ENCODE measurements at places on chromosomes 5 and 9. TPM values are rescaled to one million over a fixed set of nuclear protein-coding genes. Genes with fewer than 3 reads are reported as not detected.

LCN9 gene
- total RNA-seq = not detected

DNA sequence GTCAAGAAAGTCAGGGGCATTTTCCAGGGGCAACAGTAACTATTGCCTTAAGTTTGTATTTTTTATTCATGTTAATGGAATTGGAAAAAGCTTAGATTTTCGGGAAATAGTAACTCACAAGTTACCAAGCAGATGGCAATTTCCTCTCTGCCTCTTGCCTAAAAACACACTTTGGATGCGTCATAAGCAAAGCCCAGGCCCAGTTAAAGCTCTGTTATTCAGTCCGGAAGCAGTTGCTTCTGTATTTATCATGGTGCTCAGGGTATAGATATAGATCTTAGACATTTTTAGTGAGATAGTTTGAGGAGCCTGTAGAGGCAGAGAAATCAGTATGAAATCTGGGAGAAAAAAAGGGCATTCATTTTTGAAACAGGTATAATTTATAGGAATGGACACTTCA, 260.3 kb upstream of the TNC start:
- no peak for DNase-seq
- H3K4me3 ChIP-seq = no peak overlapping the region
- no peaks in the 10 kb centered on the region for H3K36me3 ChIP-seq
- no peaks in the 10 kb centered on the region for H3K27me3 ChIP-seq
- H3K27ac ChIP-seq = no peak overlapping the region

DNA sequence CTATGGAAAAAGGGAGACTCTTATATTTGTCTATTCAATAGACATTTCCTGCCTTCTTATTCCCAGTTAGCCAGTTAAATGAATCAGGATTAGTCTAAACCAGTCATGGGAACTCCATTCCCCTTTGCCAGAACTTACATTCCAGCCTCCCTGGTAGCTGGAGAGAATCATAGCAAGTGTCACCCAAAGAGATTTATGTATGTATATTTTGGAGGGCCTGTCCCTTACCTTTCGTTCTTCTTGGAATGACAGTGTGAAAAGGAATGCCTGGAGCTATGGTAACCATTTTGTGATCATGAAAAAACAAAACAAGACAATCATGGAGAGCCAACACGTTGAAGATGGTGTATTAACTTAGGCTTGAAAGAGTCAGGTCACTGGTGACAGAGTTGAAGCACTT, 627.7 kb downstream of the CCDC171 start:
- H3K4me1 ChIP-seq = no peaks in the 10 kb centered on the region
- no peak overlapping the region for H3K4me3 ChIP-seq
- DNase-seq = no peak
- no peak overlapping the region for H3K27ac ChIP-seq
- H3K27me3 ChIP-seq = no peaks in the 10 kb centered on the region

DNA sequence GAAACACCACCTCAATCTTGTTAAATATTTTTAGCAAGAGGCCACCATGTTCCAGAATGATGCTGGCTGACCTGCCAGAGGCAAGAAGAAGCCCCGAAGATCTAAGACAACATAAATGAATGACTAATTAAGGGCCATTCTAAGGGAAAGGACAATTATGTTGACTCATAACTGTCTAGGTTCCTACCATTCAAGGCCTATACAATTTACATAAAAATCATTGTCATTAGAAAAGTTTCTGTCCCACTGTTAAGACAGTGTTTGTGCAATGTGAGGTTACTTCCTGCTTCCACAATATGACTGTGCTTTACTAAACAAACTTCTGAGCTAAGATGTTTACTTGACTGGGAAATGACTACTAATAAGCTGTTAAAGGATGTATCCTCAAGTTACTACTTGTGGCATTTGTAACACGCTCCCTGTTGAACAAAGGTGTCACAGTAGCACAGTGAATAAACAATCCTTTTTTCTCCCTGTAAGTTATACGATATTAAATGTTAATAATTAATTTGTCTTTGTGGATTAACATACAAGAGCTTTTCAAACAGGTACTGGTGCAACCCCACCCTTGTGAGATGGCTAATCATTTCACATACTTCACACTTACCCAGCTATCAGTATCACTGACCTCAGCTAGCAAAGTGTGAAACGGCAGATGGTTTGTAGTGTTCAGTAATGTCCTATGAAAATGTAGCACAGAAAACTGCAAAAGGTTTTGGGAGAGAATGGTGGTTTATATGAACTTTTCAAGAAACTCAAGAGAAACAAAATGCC, 195.8 kb downstream of the EFNA5 start:
- H3K36me3 ChIP-seq = no peaks in the 10 kb centered on the region
- no peaks in the 10 kb centered on the region for H3K27me3 ChIP-seq
- no peak overlapping the region for H3K27ac ChIP-seq

DNA sequence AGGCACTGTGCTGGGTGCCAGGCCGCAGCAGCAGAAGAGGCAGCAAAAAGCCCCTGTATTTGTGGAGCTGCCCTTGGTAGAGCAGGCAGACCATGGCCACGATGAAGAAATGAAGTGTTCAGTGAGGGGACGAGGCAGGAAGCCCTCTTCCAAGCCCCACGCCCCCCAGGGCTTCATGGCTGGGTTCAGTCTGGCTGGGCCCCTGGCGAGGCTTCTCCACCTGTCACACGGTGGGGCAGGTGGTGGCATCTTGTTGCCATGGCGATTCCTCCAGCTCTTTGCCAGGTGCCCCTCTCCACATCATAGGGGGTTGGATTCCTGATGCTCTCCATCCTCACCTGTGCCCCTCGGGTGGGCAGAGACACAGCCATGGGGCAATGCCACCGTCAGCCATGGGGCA, 21.5 kb downstream of the ADGRD2 start:
- no peak overlapping the region for H3K4me3 ChIP-seq
- H3K27ac ChIP-seq = no peak overlapping the region
- H3K36me3 ChIP-seq = no peaks in the 10 kb centered on the region
- no peaks in the 10 kb centered on the region for H3K27me3 ChIP-seq

C9orf153 gene
- 0.35 TPM for total RNA-seq

GRCh38 chr5:75054134-75054930, 2.0 kb upstream of the GCNT4 start:
- peaks cover 14% of the 10 kb centered on the region for H3K4me1 ChIP-seq
- peak overlapping the region; percentile 73 for H3K27ac ChIP-seq
- H3K4me3 ChIP-seq = peak overlapping the region; percentile 72
- H3K36me3 ChIP-seq = no peaks in the 10 kb centered on the region
- peak; percentile 66 for DNase-seq

DNA sequence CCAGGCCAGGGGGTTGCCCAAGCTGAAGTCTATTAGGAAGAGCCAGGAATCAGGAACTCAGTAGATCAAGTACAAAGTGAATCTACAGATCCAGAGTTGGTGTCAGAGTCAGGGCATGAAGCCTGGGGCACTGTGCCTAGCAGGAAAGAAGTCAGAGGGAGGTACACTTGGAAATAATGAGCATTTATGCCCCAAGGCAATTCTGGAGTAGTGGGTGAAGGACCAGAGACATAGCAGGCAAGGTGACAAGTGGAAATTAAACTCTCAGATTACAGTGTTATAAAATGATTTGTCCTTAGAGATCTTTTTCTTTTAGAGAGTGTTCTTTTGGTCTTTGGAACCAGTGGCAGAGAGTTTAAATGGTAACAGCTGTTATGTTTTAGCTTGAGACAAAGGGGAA, 138.0 kb downstream of the ADAMTSL1 start:
- no peak overlapping the region for H3K4me3 ChIP-seq
- H3K36me3 ChIP-seq = no peaks in the 10 kb centered on the region
- no peaks in the 10 kb centered on the region for H3K27me3 ChIP-seq
- H3K4me1 ChIP-seq = no peaks in the 10 kb centered on the region
- DNase-seq = no peak

DNA sequence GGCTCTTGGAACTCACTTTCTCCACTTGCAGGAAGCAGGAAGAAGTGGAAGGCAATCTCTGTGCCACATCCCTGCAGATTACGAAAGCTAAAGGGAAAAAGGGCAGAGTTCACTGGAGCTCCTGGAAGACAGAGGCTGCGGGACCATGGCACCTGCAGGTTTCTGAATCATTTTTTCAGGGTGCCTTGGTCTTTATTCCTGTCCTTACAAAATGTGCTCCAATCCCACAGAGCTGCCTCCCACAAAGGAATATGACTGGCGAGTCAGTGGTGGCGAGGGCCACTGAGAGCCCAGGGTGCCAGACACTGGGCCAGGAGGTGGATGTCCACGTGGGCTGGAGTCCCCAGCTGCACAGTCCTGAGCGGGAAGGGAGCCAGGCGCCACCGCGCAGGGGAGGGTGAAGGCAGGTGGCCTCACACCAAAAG, 183.0 kb downstream of the FANCC start:
- no peaks in the 10 kb centered on the region for H3K36me3 ChIP-seq
- DNase-seq = no peak
- H3K4me3 ChIP-seq = no peak overlapping the region
- no peak overlapping the region for H3K27ac ChIP-seq
- H3K27me3 ChIP-seq = no peaks in the 10 kb centered on the region

ANKS6 gene
- 20.5 TPM for total RNA-seq

SEMA5A gene
- 0.20 TPM for total RNA-seq

GRCh38 chr9:119758241-119758640, 389.0 kb upstream of the BRINP1 start:
- no peak overlapping the region for H3K4me3 ChIP-seq
- H3K27ac ChIP-seq = no peak overlapping the region
- no peaks in the 10 kb centered on the region for H3K36me3 ChIP-seq

ADRB2 gene
- not detected for total RNA-seq

DNA sequence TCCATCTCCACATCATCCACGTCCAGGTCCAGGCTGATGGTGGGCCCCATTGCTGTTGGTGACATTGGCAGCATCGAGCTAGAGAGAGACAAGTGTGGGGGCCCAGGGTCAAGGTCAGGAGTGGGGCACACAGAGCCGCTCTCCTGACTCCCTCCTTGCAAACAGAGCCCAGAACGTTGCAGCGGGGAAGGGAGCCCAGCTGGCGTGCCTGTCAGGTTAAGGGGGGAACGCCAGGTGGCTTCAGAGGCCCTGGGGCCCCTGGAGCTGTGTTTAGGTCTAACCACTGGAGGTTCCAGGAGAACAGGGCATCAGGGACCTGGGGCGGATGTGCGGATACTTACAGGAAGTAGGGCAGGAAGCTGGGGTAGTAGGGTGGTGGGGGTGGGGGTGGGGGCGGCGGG, 7.5 kb downstream of the RNF44 start:
- DNase-seq = no peak
- no peaks in the 10 kb centered on the region for H3K27me3 ChIP-seq
- H3K27ac ChIP-seq = no peak overlapping the region
- H3K36me3 ChIP-seq = peaks cover 46% of the 10 kb centered on the region
- no peak overlapping the region for H3K4me3 ChIP-seq

GRCh38 chr5:122262103-122262502, 49.9 kb upstream of the SNCAIP start:
- DNase-seq = no peak
- H3K4me1 ChIP-seq = no peaks in the 10 kb centered on the region
- H3K27me3 ChIP-seq = no peaks in the 10 kb centered on the region
- H3K27ac ChIP-seq = no peak overlapping the region
- no peaks in the 10 kb centered on the region for H3K36me3 ChIP-seq

FOXD4L3 gene
- total RNA-seq = not detected

- peaks cover 66% of the 10 kb centered on the region for H3K4me1 ChIP-seq
- H3K4me3 ChIP-seq = no peak overlapping the region
- H3K27me3 ChIP-seq = no peaks in the 10 kb centered on the region
- no peaks in the 10 kb centered on the region for H3K36me3 ChIP-seq
- peak overlapping the region; percentile 67 for H3K27ac ChIP-seq
Observed at GRCh38 chr9:37988041-37988440, 81.0 kb downstream of the SHB start.

- no peaks in the 10 kb centered on the region for H3K27me3 ChIP-seq
- H3K36me3 ChIP-seq = peaks cover 27% of the 10 kb centered on the region
- H3K4me1 ChIP-seq = peaks cover 4% of the 10 kb centered on the region
- DNase-seq = no peak
- no peak overlapping the region for H3K27ac ChIP-seq
Observed at GRCh38 chr9:88477300-88477751, 57.7 kb upstream of the NXNL2 start.

DNA sequence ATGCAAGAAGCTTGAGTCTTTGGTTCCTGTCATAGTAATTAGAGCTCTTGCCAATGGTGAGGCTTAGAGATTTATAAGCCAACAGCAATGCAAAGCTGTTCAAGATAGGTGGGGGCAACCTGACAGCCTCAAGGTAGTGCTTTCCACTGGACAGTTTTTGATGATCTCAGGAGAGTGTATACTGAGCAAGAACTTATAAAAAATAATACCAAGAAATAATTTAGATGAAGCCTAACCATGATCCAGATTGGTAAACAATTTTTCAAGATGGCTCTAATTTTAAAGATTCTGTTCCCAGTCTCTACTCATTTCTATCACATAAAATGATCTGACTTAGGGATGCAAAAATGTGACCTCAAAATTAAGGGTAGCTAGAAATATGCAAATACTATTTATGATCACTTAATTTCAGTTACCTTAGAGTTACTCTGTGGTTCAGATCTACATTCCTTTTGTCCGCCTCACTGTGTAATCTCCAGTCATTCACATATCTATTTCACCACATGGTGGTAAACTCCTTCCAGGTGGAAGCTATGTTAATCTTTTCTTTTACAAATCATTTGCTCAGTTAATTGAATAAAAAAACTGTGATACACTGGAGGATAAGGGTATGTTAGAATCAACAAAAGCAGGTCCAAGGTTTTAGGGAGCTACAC, 1228.0 kb upstream of the C9orf72 start:
- H3K4me1 ChIP-seq = peaks cover 2% of the 10 kb centered on the region
- DNase-seq = no peak
- H3K27ac ChIP-seq = no peak overlapping the region
- no peaks in the 10 kb centered on the region for H3K36me3 ChIP-seq
- H3K4me3 ChIP-seq = no peak overlapping the region

DNA sequence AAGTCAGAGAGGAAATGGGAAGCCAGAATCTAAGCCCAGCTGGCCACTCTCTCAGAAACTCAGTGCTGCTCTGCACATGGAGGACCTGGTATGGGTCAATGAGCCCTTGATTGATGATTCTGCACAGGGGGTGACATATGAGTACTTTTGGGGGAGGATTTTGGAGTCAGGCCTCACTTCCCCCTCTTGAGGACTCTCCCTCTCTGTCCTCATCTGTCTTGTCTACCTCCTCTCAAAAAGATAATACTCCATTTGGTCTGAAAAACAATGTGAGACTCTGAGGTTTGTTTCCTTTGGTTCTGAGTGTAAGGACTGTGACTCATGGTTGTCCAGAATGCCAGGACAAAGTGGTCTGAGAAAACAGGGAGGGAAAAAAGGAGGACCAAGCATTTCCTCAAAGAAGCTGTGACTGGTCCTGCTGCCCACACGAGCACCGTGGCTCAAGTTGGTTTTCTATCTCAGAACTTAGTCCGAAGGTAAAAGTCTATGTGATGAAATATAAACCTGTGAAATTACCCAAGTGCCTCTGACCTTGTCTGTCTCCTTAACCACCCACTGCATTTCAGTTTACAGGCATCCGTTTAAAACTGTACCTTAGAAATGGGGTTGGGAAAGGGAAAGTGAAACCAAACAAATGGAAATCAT, 11.1 kb downstream of the TTC39B start:
- no peak overlapping the region for H3K27ac ChIP-seq
- DNase-seq = no peak
- H3K36me3 ChIP-seq = no peaks in the 10 kb centered on the region
- H3K4me3 ChIP-seq = no peak overlapping the region
- H3K27me3 ChIP-seq = no peaks in the 10 kb centered on the region
- H3K4me1 ChIP-seq = no peaks in the 10 kb centered on the region

- peaks cover 59% of the 10 kb centered on the region for H3K27me3 ChIP-seq
- no peaks in the 10 kb centered on the region for H3K4me1 ChIP-seq
- no peak overlapping the region for H3K4me3 ChIP-seq
- H3K27ac ChIP-seq = no peak overlapping the region
Observed at GRCh38 chr5:146630472-146630871, 114.5 kb upstream of the GPR151 start.

Measured in A673 (cell line).